Activated CD8-positive, alpha-beta memory T cell treated with anti-CD3 and anti-CD28 coated beads for 1 hour (primary cell): ENCODE measurements at places on chromosomes 16 and 17.

- DNase-seq: no peak
Measured at GRCh38 chr16:67481561-67482232, 740 bp upstream of the ATP6V0D1 start.

DNA sequence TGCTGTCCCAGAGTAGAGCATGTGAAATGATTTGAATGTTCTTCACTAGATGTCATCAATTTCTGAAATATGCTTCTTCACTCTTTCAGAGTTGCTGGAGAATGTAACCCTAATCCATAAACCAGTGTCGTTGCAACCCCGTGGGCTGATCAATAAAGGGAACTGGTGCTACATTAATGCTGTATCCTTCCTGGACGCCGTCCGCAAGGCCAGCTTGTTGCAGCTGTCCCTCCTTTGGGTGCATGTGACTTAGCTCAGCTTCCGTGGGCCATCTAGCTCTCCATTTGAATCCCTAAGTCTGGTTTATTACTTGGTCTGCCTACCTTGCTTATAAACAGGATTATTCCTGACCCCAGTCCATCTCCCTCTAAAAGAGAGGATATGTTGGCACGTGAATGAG is 58.8 kb downstream of the USP10 start:
- DNase-seq: no peak

DNA sequence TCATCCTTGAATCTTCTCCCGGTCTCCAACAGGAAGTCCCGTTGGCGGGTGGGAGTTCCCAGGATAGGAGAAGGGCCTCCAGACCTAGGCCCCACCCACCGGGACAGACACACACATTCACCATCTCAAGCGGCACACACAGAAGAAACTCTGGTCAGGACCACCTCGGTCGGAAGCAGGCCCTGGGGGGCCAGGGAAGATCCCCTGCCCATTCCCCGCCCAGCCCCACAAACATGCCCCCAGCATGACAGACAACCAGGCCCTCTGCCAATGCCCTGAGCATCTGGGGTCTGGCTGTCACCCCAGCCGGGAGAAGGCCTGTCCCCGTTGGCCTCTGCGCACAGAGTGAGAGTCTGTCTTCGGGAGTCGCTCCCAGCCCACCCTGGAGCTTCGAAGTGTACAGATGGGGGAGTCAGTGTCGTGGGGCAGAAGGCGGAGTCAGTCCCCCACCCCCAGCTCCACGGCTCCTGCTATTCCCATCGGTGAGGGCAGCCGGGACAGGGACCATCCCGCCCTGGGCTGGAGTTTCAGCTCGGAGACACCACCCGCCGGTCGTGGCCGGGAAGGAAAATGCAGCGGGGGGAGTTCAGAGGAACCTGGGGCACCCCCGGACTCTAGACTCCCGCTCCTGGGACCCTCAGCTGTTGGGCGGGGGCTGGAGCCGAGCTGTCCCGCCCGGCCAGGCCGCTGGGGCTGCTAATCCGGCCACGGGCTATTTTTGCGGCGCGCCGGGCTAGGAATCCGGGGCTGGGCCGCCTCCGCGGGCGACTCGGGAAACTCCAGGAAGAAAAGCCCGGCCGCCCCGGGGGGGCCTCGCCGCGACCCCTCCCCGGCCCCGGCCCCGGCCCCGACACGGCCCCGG is 660 bp downstream of the RHBDF1 start:
- no peak for DNase-seq

- no peak for DNase-seq
Measured at GRCh38 chr16:69511651-69512050, 54.1 kb upstream of the NFAT5 start.

DNA sequence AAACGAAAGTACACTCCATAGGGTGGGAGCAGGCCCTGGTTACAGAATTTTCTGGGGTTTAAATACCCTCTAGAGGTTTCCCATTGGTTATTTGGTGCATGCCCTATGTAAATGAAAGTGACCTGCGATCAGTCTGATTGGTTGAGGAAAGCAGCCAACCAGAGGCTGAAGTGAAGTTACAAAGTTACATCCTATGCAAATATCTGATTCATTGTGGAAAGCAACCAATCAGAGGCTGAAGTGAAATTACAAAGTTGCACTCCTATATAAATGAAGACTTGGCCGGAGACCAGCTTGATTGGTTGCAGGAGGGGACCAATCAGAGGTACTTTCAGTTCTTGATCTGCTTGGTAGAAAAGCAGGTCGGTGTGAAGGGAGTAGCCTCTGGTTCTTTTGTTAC is 24.4 kb downstream of the NAA60 start:
- no peak for DNase-seq

DNA sequence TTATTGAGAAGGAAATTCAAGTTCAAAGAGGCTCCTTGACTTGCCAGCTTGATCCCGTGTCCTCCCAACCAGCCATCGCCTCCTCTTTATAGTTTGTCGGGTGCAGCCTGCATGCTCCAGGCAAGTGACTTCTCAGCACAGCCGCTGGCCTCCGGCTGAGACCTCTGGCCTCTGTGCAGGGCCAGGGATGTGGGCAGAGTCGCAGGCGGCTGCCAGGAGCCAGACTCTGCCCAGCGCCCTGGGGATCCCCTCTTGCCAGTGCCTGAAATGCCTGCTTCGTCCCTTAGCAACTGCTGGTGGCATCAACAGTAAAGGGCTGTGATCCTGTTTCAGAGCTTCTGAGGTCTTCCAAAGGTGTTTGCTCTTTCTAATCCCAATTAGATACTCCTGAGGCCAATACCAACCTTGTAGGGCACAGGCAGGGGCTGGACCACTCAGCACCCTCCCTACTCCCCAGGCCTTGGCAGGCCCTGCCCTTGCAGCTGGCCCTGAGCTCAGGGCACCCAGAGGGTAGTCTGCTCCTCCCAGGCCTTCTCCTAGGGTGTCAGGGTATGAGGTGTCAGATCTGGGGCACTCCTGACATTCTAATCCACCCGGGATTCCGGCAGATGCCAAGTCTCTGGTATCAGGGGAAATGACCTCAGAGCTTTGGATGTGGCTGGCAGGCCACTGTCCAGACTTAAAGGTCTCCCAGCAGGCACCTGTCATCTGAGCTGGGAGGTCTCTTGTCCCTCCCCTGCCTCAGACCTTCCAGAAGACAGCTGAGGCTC is 68.0 kb upstream of the SIAH1 start:
- no peak for DNase-seq

DNA sequence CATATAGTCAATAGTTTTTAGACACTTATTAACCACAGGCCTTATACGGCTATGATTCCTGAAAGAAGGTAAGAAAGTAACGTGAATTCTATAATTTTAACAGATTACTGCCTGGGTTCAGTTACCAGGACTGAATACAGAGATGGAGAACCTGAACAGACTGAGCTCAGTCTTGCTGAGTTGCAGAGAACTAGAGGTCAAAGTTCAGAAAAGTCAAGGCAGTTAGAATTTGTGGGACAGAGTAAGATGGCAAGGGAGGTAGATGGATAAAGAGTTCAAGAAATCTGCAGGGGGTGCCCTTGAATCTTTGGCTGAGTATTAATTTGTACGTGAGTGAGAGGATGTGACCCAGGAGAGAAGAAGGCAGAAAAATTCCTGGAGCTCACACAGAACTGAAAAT is 320.1 kb upstream of the MAF start:
- DNase-seq: no peak

DNA sequence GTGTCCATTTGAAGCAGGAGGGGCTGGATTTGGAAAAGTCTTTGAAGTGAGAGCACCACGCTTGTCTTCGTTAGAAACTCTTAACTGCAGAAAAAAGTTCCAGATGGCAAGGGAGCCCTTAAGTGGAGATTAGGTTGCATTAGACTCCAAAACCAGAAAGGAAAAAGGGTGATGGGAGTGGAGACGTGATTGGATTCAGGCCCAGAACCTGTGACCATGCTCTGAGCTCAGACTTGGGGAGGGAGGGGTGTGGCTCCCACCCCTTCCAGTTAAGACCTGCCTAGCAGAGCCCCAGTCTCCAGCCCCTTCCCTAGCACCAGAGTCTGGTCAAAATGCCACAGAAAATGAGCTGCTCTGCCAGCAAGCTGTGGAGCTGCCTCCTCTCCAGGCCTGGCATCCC is 6.4 kb upstream of the LGALS9 start:
- no peak for DNase-seq

GRCh38 chr17:75263055-75263454 is 1.4 kb downstream of the MRPS7 start:
- no peak for DNase-seq

- DNase-seq: no peak
Measured at GRCh38 chr17:65698381-65699061, 137.1 kb upstream of the AXIN2 start.
